Neural crest cell (in vitro differentiated cells): ENCODE measurements at places on chromosomes 6 and 20. TPM values are rescaled to one million over a fixed set of nuclear protein-coding genes. Genes with fewer than 3 reads are reported as not detected.

Gene PLAGL2
- total RNA-seq, result 70.4 and 71.1 TPM in 2 replicates

GRCh38 chr20:32139947-32140346 lies 30.4 kb downstream of the TM9SF4 start:
- DNase-seq, result no peak

Gene FABP7
- 246 and 256 TPM in 2 replicates for total RNA-seq

Gene IL20RA
- total RNA-seq, result not detected in 2 replicates

DNA sequence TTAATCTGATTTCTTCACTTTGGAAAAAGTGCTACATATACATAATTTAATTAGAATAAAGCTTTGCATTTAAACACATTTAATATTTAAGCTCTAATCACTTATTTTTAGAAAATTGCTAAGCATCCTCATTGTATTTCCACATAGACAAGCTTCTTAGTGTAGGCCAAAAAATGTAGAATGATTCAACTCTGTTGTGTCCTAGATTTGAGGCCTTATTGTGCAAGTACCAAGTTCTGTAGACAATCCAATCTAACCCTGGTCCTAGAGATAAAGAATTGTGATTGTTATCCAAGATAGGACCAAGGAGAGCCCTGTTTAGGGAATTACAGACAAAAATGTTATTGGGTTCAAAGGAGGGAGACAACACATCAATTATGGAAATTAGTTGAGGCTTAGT lies 27.6 kb downstream of the MRAP2 start:
- no peak for DNase-seq

- DNase-seq, result no peak
Measured at GRCh38 chr20:14830899-14831298, 493.5 kb upstream of the FLRT3 start.

Gene ZNF311
- 1.2 and 1.3 TPM in 2 replicates for total RNA-seq
